ENCODE measurements at places on chromosomes 1 and 21. TPM values are rescaled to one million over a fixed set of nuclear protein-coding genes. Genes with fewer than 3 reads are reported as not detected.
A peak's percentile ranks its signal among the peaks of the same experiment; 100 is the strongest.

GRCh38 chr1:226734611-226735153 is 4.4 kb downstream of the ITPKB start:
- no peak for DNase-seq

The SYT14 gene
- total RNA-seq: not detected

The MYOG gene
- total RNA-seq: not detected

GRCh38 chr1:206963740-206964139 is 6.5 kb downstream of the FCAMR start:
- no peak for DNase-seq

DNA sequence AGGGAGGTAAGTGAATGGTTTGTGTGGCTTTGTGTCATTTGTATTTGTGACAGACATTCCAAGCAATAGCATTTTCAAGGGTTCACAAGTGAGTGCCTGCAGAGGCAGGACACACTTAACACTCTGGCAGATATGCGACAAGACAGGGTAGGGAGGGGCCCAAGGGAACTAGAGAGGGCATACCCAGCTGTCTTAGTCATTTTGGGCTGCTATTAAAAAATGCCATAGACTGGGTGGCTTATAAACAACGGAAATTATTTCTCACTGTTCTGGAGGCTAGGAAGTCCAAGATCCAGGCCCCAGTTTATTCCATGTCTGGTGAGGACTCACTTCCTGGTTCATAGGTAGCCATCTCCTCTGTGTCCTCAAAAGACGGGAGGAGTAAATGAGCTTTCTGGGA is 137.4 kb downstream of the FGGY start:
- DNase-seq: no peak

The DNAH14 gene
- 6.8 TPM for total RNA-seq

- peak; percentile 74 for DNase-seq
Measured at GRCh38 chr1:182601416-182601786, 2.8 kb downstream of the RGS16 start.

GRCh38 chr21:36135391-36136102 is 668 bp downstream of the CBR3 start:
- peak; percentile 91 for DNase-seq
